CD4-positive, alpha-beta T cell treated with Interleukin-10 for 1 hour (primary cell): ENCODE measurements at places on chromosomes 5 and 9.

DNA sequence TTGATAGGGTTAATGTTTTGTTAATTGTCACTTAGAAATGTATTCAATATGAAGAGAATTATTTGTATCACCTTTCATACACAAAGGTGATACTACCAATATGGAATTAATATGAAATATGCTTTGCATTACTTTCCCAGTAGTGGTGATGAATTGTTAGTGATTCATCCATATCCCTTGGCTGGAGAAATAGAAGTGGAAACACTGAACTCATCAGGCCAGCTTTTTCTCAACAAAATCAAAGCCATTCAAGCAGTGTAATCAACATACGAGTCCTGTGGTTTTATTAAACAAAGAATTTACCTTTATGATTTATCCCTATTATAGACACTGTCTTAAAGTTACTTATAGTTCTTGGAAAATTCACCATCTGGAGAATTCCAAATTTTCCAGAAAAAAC is 264.0 kb upstream of the MEF2C start:
- no peak for DNase-seq

- no peak for DNase-seq
These were observed 19.6 kb upstream of the ENC1 start for GRCh38 chr5:74660140-74660539.

GRCh38 chr9:81112627-81113452 is 576.5 kb downstream of the TLE1 start:
- DNase-seq: no peak

- DNase-seq: no peak
These were observed 2.3 kb downstream of the FAM170A start for GRCh38 chr5:119631660-119632059.

DNA sequence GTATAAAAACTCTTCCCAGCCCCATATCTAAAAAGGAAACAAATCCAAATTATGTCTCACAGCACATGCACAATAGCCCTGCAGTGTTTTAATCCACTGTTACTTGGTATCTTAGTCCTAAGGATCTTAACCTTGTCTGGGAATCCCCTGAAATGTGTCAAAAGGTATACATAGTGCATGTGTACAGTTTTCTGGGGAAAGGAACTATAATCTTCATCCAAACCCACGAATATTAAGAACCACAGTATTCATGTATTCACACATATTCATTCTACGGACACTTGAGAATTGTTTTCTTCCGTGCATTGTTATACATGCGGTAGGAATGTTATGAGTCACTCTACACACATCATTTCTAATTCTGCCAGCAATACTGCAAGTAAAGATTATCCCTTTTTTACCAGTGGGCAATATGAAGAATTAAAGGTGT is 47.8 kb upstream of the SNX2 start:
- DNase-seq: no peak

- no peak for DNase-seq
These were observed 81.0 kb upstream of the EQTN start for GRCh38 chr9:27377811-27378456.

DNA sequence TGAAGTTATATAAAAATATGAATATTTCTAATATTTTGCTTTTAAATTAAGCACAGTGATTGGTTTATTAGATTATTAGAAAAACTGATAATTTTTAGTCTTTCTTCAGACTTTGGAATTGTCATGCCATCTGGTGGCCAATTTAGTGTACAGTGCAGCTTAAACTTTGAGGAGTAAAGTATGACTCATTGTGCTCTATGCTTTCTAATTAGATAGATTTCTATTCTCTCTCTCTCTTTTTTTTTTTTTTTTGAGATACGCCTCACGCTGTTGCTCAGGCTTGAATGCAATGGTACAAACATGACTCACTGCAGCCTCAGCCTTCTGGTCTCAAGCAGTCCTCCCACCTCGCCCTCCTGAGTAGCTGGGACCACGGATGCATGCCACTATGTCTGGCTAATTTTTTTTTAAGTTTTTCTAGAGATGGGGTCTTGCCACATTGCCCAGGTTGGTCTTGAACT is 42.1 kb upstream of the GPR21 start:
- DNase-seq: peak; percentile 53

- DNase-seq: no peak
These were observed 277.9 kb downstream of the GAS1 start for GRCh38 chr9:86669422-86669821.

- DNase-seq: no peak
These were observed 3.7 kb downstream of the GALNT12 start for GRCh38 chr9:98811051-98811650.

- no peak for DNase-seq
These were observed 56.6 kb upstream of the SPTLC1 start for GRCh38 chr9:92171822-92172221.

- DNase-seq: no peak
These were observed 6.2 kb downstream of the KIF4B start for GRCh38 chr5:155019601-155020226.

GRCh38 chr5:173746047-173746646 is 129.7 kb upstream of the BOD1 start:
- DNase-seq: no peak

DNA sequence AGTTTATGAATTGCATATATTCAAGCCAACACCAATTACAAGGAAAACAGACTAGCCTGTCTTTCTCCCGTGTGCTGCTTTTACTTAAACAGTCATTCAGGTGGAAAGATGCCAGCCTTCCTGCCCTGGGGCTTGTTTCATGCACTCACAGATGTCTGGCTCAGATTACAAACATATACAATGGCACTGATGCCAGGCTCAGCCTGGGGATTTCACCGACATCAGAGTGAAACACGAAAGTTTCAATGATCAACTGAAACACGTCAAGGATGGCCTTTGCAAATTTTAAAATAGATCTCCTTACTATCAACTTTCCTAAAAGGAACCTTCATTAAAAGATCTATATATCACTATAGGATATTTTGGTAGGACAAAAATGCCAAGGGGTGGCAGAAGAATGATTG is 1576.5 kb downstream of the EFNA5 start:
- no peak for DNase-seq

DNA sequence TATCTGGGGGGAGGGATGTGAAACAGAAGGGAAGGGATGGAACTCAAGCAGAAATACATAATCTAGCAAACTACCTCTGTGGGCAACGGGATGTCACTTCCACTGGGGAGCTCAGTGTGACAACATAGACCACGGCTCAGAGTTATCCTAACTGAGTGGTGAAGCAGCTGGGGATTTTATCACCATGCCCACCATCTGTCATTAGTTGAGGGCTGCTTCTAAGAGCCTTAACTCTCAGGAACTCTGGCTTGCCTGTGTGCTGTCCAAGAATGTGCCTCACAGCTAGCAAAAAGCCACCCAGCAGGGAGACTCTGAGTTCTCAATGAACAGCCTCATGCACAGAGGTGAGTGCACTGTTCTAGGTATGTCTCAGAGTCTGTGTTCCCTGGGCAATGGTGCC is 90.6 kb upstream of the CXCL14 start:
- DNase-seq: no peak

DNA sequence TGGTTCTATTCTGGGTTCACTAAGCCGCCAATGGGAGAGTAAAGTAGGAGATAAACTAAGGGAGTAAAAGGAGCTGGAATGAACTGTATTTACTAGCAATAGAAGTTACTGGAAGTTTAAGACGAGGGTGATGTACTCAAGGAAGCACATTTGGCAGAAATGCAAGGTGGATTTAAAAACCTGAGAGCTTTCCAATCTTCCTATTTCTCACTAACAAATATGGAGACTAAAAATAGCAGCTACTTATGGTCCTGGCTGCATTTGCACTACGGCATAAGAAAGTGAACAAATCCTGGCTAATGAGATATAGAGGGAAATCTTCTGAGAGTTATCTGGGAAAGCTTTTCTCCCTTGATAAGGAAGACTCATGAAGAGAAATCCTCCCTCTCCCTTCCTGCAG is 153.4 kb downstream of the TMEM161B start:
- no peak for DNase-seq

DNA sequence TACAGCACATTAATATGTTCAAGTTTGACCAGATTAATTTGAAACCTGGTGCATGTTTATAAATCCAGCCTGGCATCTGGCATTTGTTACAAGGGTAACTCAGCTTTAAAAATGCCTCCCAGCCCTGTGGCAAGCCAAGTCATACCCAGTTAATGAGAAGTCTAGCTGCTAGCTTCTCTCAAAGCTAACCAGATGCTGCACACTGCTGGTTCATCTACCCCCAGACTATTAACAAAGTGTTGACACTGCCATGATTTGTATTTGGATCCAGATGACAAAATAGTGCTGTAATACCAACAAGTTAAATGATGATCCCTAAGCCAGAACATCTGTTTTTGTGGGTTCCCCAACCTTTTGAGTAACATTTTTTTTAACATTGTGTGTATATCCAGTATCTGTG is 573.7 kb upstream of the DAB2 start:
- no peak for DNase-seq

DNA sequence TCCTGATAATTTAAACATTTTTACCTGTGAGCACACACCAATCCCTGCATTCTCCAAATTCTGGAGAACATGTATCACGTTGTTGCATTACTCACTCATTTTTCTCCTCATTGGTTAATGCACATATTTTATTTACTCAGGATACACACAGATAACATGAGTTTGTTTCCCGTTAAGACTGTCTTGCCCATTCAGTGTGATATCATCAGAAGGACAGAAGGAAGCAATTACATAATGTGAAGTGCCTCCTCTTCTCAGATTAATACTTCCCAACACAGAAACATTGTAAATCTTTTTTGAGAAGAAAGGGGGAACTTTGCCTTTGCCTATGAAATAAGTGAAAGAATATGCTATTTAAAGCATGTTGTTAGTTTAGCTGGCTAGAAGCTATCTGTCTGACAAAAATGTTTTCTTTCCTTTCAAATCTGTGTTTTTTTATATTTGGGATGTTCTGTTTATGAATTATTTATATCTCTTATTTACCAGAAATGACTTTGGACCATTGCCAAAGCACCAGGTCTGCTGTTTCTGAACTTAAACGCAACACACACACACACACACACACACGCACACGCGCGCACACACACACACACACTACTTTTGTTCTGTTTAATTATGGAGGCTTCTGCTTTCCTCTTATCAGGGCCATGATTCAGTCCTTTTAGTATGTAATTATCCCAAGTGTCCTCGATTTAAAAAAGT is 186.5 kb downstream of the CHSY3 start:
- no peak for DNase-seq

GRCh38 chr5:74052441-74053221 is 426.6 kb downstream of the ARHGEF28 start:
- no peak for DNase-seq

- no peak for DNase-seq
These were observed 283.0 kb upstream of the PCSK5 start for GRCh38 chr9:75607521-75607920.

GRCh38 chr5:88845081-88845697 is 37.8 kb downstream of the MEF2C start:
- DNase-seq: no peak
